ENCODE measurements at places on chromosomes 4 and X. TPM values are rescaled to one million over a fixed set of nuclear protein-coding genes. Genes with fewer than 3 reads are reported as not detected.

DNA sequence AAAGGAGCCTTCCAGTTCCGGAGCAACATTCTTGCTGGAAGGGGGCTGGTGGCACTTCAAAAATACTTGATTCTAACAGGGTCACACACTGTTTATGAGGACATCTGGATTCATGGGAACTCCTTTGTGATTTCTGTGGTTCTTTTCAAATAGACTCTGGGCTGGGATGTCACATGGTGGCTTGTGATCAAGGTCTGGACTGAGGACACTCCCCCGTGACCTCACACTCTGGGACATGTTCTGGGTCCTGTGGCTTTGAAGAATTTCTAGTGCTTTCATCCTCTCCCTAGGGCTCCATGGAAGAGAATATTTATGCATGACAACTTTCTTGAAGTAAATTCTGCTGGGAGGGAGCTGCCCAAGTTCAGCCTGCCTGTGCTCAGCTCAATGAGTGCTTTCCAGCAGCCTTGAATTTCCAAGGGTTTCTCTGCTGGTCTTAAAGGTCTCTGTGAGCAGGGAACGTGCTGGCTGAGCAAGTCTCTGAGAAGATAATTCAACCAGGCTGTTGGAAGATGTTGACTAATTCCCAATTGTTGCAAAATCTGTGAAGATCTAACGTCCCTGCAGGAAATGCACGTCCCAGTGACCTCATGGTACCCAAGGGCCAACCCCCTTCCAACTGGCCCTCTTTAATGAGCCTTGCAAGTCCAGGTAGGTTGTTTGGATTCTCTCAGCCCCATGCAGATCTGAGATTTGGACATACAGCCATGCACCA is 36.3 kb downstream of the GPR143 start:
- no peak for DNase-seq

GRCh38 chr4:142406917-142407501 is 439.1 kb downstream of the INPP4B start:
- DNase-seq: no peak

The BGN gene
- total RNA-seq: 5.7 TPM

DNA sequence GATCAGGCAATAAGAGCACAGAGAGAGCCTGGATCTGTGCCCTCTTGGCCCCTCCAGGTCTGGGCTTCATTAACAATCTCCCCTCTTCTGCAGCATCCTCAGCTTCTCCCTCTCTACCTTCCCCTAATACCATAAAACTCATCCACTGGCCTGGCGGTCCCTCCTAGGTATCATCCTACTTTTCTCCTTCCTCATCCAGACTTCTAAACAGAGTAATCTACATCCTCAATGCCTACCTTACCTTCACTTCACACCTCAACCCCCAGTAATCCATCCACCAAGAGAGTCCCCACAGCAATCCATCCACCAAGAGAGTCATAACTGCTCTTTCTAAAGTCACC is 17.0 kb downstream of the FGFBP1 start:
- DNase-seq: no peak

DNA sequence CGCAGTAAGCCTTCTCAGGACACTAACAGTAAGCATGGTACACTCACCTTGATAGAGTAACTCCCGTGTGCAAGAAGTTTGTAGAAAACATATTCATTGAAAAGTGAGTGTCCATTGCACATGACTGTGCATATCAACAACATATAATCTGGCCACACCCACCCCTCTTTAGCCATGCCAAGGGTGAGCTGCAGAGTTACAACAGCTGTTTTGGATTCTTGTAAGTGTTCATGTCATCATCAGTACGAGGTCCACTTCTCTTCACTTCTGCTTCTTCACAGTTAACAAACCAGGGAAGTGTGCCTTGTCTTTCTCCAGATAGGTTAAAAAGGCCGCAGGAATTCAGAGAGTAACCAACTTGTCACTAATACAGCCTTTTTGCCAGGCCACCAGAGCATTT is 116.6 kb downstream of the IRF2 start:
- no peak for DNase-seq

DNA sequence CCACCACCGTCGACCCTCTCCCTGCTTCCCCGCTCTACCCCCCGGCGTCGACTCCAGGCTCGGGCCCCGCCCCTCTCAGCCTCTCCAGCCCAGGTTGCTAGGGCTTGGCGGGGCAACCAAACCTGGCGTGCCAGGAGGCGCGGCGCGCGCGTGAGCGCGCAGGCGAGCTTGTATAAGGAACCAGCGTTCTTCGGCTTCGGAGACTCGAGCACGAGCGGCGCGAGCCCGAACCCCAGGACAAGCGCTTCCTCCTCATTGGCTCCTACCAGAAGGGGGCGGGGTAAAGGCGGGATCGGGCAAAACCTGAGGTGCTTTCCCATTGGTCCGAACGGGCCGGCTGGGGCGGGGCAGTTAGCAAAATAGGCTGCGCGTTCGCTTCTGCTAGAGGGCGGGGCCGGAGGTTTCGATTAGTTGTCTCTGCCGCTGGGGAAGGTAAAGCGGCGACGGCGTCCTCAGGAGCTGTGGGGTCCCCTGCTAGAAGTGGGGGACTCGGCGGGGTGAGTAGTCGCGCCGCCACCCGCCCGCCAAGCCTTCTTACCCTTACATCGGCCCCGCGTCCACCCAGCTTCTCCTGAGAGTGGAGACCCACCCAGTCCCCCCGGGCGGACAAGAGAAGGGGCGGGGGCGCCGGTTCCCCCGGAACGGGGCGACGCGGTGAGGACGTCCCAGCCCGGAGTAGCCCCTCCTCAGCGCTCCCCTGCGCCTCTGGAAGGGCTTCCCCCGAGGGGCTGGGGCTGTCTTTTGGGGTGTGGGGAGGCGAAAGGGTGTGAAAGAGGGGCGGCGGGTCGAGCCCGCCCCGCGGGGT is at the start of gene CDKL5:
TSS of gene CDKL5 (plus strand) at position 410 of the 805 bp plus-strand sequence. CDS start 81,489 bp downstream, outside the sequence.
- peak; percentile 96 for DNase-seq

DNA sequence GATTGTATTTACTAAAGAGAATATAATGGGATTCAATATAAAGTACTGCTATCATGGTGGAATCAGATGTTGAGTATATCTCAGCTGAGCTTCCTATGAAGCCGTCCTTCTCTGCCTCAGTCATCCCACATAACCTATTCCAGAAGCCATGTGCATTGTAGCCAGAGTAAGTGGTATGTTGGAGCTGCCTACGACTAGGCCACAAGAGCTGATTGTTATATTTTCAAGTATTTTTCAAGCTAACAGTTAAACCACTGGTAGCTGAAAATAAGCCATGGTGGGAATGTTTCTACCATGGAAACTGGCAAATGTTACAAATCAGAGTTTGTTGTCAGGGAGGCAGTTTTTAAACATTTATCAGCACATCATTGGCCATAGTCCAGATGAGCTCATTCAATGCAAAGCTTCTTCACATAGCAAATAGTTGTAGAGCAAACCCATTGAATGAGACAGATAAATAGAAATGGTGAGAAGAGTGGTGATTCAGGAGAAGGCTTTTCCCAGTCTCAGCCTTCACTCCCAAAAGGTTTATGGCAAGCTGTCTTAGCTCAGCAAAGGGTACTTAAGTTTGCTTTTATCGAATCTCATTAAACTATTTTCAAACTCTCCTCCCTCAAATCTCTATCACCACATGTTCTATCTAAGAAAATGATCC is 436.4 kb downstream of the PCDH19 start:
- no peak for DNase-seq

The SLITRK4 gene
- not detected for total RNA-seq

- no peak for DNase-seq
Measured at GRCh38 chr4:103591841-103592240, 127.9 kb downstream of the TACR3 start.

GRCh38 chr4:22522206-22522605 is 6.3 kb upstream of the ADGRA3 start:
- DNase-seq: no peak

The GYG2 gene
- total RNA-seq: 1.0 TPM

DNA sequence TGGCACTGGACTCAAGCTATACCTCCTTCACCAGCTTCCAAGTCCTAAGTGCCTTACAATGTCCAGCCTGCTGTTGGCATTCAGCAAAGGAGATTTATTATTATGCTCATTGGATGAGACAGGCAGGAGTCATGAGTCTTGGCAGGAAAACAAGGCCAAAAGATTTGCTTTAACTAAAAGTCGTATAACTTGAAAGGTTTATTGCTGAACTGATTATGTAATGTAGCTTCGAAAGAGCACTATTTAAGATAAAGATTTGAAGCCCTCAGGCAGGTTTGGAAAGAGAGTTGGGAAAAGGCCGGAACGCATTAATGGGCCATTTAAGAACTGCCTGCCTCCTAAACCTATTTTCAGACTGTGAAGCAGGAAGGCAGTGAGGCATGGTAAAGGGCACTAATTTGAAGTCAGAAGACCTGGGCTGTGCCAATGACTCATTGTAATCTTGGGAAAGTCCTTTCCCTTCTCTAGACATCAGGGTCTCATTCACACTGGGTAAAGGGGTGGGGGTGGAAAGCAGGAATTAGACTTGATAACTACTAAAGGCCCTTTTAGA is 280.5 kb upstream of the EDA2R start:
- no peak for DNase-seq

Data from Daoy (cell line).